A673 (cell line): ENCODE measurements at places on chromosomes 16 and 17.
A peak's percentile ranks its signal among the peaks of the same experiment; 100 is the strongest.

GRCh38 chr16:74984194-74984528 is 762 bp downstream of the WDR59 start:
- DNase-seq = no peak

- no peak for DNase-seq
Measured at GRCh38 chr16:57700781-57701551, 6.4 kb downstream of the DRC7 start.

DNA sequence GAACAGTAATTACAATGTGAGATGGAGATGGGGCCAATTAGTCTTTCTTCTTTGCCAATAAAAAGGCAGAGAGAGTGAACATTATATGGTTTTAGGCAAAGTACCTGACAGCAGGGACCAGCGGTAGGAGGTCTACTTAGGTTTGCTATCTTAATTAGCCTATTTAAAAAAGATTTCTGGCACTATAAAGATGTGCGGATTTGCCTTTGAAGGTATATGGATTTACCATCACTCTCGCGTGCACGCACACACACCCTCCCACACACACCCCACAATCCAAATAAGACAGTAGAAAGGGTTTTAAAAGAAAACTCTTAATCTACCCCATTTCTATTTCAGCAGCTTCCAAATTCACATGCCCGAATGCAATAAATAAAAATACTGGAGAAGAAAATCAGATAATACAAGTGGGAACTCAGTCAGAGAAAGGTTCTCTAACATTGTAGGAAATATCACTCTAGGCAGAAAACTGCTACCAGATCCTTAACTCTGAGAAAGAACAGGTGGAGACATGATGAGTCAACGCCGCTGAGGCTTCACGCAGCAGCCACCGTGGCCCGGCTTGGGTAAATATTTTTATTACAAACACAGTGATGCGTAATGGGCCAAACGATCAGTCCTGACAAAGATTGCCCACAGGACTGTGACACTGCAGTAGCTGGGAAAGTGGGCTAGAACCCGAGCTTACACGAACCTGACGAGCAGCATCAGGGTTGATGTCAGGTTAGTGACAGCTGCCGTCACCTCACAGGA is 66.6 kb upstream of the AXIN2 start:
- DNase-seq = no peak

- no peak for DNase-seq
Measured at GRCh38 chr16:5016967-5017677, 16.6 kb downstream of the NAGPA start.

DNA sequence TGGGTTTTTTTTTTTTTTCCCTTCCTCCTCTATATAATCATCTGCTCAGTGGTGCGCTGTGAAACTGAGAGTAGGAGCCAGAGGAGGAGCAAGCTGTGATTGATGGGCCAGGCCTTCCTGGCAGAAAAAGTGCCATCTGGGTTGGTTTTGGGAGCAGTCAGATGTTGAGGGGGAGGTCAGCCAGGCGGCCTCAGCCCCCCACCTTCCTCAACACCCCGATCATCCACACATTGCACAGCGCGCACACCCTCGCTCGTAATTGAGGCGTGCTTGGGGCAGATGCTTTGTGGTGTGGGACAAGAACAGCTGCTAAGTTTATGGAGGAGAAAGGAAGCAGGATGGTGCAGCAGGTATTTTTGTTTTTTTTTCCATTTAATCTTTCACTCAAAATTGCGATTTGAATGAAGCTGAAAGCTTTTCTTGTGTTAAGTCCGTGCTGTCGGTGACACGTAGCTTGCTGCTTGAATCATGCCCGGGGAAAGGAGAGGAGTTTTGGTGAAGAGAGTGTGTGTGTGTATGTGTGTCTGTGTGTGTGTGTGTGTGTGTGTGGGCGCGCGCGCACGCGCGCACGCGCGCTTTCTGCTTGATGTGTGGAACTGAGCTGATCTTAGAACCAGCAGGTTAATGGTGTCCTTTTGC is 177.4 kb downstream of the RBFOX1 start:
- DNase-seq = no peak

- peak; percentile 71 for DNase-seq
Measured at GRCh38 chr17:4247361-4247970, 16.3 kb downstream of the ANKFY1 start.

DNA sequence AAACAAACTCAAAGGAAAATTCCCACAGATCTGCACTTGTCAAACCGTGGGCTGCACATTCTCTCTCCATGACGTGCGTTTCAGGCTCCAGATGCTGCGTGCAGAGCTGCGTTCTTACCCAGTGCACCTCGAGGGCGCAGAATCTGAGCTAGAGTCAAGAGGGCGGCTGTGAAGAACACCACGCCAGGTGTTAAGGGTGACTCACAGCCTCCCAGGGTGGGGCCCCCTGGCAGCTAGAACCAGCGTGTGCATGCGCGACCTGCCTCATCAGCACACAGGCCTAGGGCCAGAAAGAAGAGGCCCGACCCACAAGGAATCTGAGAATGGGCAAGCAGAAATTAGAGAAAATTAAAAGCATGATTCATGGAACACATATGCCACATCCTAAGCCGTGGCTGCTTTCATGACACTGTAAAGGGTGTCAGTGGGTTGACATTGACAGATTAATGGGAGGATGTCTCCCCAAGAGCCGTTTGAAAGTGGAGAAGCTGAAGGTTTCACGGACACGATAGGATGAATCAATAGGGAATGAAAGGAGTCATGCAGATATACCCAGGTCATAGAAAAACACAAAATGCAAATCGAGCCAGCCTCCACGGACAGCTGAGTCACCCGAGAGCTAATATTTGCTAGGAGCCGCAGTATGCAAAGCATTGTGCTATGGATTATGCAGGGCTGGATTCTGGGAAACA is 29.0 kb downstream of the MARCHF10 start:
- DNase-seq = no peak

DNA sequence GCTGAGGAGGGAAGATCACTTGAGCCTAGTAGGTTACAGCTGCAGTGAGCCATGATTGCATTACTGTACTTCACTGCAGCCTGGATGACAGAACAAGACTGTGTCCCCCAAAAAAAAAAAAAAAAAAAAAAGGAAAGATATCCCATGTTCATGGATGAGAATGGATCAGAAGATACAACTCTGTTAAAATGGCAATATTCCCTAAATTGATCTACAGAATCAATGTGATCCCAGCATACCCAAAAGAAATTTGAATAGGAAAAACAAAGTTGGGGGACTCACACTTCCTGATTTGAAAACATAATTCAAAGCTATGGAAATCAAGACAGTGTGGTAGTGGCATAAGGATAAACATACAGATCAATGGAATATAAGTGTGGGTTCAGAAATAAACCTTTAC is 12.7 kb upstream of the KANSL1 start:
- no peak for DNase-seq

DNA sequence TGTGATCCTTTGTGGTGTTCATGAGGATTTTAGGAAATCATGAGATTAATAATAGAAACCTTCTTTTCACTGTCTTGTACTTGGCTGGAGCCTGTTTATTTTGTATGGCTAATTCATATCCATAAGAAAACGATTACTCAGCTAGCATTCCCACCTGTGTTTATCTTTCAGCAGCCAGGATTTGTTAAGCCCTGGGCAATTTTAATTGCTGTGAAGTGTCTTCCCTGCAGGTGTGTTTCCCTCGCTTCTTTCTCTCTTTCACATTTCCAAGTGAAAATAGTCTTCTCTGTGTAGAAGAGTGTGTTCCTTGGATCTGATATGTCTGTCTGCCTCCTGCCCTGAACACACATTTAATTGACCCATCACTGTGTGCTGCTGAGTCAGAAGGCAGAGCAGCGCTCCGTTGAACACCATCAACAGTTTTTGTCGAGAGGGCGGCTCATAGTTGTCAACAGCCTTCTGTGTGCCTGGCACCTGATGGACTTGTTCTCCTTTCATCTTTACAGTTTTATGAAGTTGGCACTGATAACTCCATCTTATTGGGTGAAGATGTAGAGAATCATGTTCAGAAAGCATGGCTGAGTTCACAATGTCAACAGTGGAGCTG is 83.2 kb downstream of the SPECC1 start:
- DNase-seq = no peak

DNA sequence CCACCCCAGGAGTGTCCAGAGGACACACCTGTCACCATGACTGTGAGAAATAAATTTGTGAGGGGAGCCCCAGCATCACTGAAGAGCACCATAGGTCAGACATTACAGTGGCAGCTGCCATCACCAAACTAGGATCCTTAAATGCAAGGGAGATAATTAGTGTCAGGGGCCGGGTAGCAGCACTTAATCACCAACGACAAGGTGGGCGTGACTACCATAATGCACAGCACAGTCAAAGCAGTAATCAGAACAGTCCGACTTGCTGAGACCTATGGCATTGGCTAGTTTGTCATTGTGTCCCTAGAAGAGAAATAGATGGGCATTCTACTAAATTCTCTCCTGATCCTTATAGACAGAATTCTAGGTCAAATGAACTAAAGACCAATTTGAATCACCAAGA is 856.7 kb upstream of the GOT2 start:
- DNase-seq = no peak

DNA sequence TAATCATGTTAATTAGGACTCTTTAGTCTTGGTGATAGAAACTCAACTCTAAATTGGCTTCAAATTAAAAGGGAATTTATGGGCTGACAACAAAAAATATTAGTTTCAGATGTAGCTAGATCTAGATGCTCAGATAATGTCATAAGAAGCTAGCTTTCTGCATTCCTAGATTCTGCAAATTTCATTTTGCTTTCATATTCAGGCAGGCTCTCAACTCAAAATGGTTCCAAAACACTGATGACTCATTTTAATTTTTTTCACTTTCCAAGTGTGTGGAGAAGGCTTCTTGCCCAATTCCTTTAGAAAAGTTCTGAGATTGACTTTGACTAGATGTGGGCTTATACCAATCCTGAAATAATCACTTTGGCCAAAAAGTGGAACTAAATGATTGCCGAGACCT is 236.7 kb upstream of the GOT2 start:
- DNase-seq = no peak

GRCh38 chr16:89289428-89290395 is 72.2 kb downstream of the ZNF778 start:
- peak; percentile 76 for DNase-seq

DNA sequence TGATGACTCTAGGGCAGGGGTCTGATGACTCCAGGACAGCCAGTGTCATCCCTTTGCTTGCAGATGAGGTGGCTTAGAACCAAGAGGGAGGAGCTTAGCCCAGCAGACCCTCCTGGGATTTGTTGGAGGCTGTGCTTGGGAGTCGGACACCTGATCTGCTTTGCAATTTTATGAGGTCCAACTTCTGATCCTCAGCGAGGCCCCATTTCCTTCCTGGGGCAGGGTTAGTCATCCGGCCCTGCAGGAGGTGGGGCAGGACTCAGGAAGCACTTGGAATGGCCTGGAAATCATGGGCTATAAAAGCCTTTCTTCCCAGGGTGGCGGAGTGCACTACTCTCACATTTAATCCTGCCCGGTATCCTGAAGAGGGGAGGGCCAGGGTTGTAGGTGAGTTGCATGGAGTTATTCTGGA is 168.5 kb downstream of the MSI2 start:
- DNase-seq = peak; percentile 95

DNA sequence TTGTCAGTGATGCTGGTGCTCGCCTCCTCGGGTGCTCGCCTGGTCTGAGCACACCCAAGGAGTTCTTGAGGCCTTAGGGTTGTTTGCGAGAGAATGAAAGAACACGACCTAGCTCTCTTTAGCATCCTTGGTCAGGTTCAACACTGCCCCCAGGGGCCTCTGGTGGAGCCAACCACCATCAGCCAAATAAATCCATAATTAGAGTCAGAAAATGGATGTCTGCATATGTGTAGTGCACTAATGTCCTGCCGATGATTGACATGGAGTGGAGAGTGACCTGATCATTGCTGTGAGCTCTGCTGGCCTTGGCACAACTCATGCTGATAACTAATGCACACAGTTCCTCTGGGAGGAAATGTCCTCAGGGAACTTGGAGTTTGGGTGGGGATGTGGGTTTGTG is 8.2 kb upstream of the STH start:
- no peak for DNase-seq

DNA sequence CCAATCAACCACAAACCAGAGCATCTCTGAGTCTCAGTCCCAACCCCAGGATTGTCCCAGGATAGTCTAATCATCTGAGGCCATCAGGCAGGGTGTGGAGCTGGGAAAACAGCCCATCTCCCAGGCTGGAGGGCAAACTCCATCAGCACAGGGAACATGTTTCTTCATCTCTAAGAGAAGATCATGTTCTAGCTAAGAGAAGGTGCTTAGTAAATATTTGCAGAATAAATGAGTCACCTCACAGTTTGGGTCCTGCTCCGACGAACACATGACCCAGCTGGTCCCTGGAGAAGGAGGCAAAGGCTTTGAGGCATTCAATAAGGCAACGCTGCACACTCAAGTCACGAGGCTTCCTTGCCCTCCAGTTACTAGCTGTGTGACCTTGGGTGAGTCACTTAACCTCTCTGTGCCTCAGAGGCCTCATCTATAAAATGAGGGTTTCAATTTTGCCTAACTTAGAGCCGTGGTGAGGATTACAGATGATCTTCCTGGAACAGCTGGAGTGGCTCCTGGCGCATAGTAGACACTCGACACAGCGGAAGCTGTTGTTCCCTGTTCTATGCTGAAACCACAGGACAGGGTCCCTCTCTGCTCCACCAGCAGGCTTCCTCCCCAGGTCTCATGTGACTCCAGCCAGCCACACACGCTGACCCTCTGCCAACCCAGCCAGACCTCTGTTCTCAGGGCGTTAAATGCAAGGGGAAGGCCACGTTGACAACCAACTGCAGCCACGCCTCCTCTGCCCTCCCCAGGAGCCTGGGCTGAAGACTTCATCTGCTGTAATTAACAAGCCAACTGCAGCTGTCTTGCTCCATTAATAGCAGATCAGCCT is 10.3 kb upstream of the RPL38 start:
- no peak for DNase-seq

DNA sequence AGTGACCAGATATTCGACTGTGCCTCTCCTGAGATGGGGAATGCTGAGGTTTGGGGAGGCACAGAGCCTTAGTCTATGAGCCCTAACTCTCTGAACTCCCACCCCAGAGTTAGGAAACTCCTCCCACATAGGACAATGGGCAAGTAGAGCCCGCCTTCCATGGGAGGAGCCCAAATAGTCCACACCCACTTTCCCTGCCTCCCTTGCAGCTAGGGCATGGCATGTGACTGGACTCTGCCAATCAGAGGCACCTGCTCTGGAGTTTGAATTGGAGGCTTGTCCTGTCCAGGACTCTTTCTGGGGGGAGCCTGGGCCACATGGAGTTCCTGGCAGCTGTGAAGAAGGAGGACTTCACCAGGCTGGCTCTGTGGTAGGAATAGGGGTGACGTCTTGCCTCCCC is 48.4 kb downstream of the SOCS1 start:
- DNase-seq = no peak

- DNase-seq = peak; percentile 73
Measured at GRCh38 chr17:20063665-20064648, 54.8 kb downstream of the SPECC1 start.

DNA sequence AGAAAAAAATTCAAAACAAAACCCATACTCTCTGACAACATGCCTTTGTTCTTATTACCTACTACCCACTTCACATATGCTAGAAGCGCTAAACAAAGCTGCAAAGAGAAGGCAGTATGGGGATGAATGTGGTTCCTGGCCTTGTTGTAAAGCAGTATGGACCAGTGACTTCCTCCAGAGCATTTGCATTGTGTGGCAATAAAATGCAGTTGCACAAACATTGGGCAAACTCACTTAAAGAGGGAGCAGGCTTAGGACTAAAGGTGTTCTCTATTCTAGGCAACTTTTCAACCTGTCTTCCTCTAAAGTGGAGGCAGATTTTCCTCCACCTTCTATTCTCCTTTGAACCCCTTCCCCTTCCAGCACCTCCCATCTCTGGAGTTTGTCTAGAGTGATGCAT is 17.1 kb downstream of the TMIGD1 start:
- DNase-seq = no peak
